Pericardium fibroblast (primary cell): ENCODE measurements at places on chromosomes 11 and 22. TPM values are rescaled to one million over a fixed set of nuclear protein-coding genes. Genes with fewer than 3 reads are reported as not detected.

The C11orf58 gene
- 111 and 125 TPM in 2 replicates for total RNA-seq

The OR51B4 gene
- not detected in 2 replicates for total RNA-seq

The OR52K2 gene
- not detected in 2 replicates for total RNA-seq

The LMO2 gene
- 0.51 and 2.6 TPM in 2 replicates for total RNA-seq

The MAP6 gene
- total RNA-seq: 5.6 and 6.1 TPM in 2 replicates

The DUSP8 gene
- total RNA-seq: 0.70 TPM in 1 of 2 replicates, not detected in the other
